ENCODE measurements at places on chromosomes 3 and 15.

- DNase-seq = no peak
Observed at GRCh38 chr15:24054547-24055245, 367.6 kb upstream of the NDN start.

GRCh38 chr15:80570553-80570952, 124.6 kb upstream of the ABHD17C start:
- DNase-seq = no peak

DNA sequence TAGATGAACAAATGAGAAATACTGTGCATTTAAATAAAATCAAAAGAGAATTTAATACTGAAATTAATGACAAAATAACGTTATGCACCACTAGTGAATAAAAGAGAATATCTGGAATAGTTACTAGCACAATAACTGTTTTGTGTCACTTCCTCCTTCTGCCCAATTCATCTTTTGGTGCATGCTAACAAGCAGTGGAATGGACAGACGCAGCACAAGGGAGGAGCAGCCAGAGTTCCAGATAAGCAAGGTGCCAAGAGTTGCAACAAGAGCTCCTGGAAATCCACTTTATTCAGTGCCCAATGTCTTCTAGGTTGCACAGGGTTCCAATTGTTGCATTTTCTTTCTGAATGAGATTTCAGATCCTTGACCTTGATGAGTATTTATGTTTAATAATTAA, 66.5 kb upstream of the PLXND1 start:
- no peak for DNase-seq

DNA sequence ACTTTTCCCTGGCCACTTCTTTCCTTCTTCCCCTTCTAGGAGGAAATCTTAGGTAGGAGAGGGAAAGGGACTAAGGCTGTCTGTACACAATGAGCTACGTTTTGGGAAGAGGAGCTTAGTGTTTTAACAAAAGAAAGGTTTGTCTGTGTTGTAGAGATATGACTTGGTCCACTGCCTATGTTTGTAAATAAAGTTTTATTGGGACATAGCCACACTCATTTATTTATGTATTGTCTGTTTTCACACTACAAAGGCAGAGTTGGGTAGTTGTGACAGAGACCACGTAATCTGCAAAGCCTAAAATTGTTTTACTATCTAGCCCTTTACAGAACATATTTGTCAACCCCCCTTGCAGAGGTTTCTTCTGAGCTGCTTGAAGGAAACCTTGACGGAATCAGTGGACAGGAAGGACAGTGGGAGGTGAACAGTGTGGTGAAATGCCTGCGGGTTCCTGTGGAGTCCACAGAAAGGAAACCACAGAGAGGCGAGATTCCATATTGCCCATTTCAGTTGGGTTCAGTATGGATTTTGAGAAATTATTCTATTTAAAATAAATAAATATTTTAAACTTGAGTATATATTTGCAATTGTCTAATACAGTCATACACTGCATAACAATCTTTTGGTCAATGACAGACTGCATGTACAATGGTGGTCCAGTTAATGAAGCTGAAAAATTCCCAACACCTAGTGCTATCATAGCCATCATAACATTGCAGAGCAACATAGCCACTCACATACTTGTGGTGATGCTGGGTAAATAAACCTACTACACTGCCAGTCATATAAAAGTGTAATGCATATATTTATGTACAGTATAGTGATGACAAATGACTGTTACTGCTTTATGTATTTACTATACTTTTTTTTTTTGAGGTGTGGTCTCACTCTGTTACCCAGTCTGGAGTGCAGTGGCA, 157.9 kb upstream of the NUDT16 start:
- no peak for DNase-seq

- DNase-seq = no peak
Observed at GRCh38 chr3:124617177-124617576, 113.1 kb upstream of the UMPS start.

DNA sequence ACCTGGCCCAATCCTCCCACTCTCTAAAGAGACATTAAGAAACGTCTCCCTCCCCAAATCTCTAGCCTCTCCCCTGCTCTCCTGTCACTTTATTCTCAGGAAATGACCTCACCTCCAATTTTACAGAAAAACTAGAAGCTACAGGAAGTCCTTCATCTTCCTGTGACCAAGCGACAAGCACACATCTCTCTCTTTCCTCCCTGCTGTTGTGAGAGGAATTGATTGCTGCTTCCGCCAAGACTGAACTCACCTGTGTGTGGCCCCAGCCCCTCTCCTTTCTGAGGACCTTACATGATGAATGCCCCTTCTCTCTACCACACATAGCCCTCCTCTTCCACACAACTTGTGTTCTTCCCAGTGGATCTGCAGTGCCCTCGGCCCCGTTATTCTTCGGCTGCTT, 18.2 kb downstream of the DNAJB8 start:
- DNase-seq = no peak

DNA sequence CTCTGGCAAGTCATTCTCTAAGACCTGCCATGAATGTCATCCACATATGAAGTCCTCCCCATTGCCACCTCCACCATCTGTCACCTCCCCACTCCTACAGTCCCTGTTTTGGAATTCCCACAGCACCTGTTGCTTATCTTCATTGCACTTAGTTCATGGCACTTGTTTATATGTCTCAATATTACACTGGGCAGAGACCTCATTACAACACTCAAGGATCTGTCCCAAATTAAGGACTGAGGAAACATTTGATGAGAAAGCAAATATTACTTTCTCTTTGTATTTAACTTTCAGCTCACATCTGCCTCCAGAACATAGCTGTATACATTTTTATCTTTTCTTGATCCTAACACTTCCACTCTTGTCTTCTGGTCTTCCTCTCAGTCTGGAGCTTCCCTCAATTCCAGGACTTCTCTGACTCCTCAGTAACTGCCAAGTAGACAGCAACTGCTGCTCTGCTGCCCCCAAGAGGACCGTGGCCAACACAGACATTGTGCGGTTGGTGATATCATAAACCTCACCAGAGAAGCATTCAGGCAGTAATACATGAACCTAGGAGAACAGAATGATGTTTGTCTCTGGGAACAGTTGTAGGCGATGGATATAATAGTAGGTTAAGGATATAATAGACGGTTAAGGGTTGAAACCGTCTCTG, 45.0 kb upstream of the FGF12 start:
- no peak for DNase-seq

DNA sequence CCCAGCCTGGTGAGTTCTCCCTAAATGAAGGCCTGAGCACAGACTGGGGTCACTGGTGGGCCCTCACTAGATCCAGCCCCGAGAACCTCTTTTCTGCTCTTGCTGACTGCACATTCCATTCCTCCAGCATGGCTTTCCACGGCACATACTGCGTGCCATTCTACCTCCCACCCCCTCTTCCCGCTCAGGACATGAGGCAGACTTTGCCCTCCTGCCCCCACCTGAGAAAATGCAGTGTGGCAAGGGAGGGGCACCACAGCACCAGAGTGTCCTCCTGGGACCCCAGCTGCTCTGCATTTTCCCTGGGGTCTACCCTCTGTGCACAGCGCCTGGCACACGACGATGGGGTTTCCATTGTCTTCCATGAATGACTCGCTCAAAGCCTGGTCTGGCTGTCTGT, 6.1 kb upstream of the SLCO2A1 start:
- no peak for DNase-seq

DNA sequence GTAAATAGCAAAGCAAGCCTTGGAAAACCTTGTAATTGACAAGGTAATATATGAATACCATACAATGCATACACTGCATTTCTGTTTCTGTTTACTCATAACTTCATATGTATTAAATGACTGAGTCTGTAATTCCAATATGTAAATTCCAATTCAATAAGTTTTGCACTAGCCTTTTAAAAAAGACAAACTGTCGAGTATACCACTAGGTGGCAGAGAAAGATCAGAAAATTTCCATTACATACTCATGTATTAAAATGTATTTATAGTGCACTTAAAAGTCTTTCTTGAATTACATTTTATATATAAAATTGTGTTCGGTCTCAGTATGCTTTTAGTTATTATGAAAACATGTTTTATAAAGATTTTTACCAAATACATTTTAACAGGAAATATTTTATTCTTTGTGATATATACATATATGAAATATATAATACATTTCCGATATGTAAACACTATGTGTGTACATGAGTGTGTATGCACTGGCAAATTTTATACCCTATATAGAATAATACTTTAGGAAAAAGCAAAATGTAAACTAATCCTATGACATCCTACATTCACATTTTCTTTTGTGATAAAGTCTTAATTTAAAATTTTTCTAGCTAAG, 216.8 kb downstream of the VGLL3 start:
- no peak for DNase-seq

GRCh38 chr3:121295979-121296378, 249.8 kb downstream of the POLQ start:
- DNase-seq = no peak

- no peak for DNase-seq
Observed at GRCh38 chr15:63887630-63888029, 53.9 kb upstream of the HERC1 start.

DNA sequence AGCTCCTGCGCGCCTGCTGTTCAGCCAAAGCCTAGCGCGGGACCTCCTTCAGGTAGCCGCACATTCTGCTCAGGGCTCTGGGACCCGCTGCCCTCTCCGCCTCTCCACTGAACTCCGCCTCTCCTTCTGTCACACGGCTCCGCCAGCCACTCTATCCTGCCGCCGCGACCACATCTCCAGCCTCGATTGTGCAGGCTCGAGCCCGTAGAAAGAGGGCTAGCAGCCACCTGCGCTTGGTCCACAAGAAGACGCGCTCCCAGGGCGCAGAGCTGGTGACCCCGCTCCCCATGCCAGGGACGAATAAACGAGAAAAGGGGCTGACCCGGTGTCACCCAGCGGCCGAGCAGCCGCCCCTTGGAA, 1.1 kb upstream of the VIPR1 start:
- no peak for DNase-seq

DNA sequence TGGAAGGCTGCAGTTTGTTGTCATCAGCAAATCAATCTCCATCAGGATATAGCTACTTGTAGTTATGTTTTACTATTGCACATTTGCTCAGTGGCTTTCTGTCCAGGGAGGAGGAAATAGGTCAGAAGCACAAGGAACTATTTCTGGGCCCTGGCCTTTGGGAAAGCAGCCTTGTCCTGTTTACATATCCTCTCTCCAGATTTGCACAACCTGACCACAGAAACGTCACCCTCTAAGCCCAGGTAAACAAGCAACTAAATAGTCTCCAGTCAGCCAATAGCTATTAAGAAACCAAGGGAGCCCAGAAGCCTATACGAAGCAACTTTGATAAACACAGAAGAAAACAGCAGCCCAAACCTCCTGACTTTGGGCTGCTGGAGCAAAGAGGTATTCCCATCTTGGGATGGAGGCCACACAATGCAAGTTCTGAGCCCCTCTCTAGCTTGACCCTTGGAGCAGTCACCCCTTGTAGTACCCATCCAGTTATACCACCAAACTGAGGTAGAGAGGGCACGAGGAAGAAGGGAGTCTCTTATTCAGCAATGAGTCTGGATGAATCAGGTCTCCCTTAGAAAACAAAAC, 2.3 kb upstream of the FEM1B start:
- no peak for DNase-seq

DNA sequence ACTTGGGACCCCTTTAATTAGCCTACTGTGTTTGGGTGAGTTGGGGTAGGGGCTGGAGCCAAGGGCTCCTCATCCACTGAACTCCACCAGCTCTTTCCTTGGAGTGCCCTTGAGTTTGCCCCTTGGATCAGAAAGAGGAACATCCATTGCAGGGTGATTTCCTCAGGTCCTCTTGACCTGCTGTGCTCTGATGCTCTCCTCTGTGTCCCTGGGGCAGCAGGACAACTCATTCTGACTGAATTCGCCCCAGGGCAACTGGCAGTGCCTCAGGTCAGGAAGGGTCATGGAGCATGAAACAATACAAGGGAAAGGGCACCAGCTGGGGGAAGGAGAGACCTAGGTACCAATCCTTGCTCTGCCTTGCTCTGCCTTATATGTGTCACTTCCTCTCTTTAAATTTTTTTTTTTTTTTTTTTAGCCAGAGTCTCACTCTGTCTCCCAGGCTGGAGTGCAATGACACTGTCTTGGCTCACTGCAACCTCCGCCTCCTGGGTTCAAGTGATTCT, 47.8 kb downstream of the BSN start:
- no peak for DNase-seq

DNA sequence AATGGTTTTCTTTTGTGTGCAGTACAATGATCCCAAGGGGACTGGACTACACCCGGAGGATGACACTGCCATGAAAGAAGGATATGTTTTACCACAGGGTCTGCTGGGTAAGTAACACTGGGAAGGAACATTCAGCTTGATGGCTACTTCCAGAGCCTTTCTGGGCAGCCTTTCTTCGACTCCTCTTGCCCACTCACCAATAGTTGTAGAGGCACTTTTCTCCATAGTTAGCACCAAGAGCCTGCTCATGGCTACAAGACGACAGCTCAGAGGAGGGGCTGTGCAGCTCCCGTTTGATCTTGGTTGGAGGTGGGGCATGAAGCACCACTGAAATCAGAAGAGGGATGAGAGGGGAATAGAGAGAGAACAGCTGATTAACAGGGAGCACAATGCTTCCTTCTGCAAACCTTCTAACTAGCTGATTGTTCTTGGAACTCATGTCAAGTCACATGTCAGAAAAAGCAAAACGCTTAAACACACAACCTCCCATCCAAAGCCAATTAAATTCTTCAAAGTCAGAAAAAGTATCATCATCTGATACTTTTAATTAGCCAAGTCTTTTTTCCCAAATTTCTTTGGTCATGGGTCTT, 27.9 kb downstream of the ETV5 start:
- DNase-seq = no peak

DNA sequence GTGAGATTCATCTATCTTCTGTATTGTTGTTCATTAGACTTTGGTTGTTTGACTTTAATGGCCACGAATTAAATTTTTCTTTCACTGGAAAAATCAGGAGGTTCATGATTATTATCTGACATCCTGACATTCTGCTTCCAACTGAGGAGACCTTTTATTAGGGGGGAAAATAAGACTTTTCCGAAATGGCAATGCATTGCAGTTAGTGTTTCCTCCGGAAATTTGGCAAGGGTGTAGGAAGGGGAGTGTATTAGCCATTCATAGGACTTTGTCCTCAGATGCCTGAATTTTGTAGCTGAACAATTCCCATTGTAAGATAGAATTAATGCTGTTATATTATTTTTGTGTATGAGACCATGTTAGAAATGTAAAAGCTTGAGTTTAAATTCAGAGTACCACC, 450.6 kb upstream of the TGFBR2 start:
- no peak for DNase-seq

- DNase-seq = no peak
Observed at GRCh38 chr3:140972833-140973232, 31.2 kb downstream of the SLC25A36 start.

GRCh38 chr3:64501298-64501906, 186.4 kb downstream of the ADAMTS9 start:
- no peak for DNase-seq
